ENCODE measurements at places on chromosomes 7 and 10. TPM values are rescaled to one million over a fixed set of nuclear protein-coding genes. Genes with fewer than 3 reads are reported as not detected.

Gene NEUROG3
- total RNA-seq = not detected

Gene SLC29A4
- total RNA-seq = 14.7 TPM

Gene POU6F2
- total RNA-seq = 3.3 TPM

Gene ANXA8
- total RNA-seq = not detected

Gene VPS37D
- total RNA-seq = 26.1 TPM

Gene ANKRD30A
- not detected for total RNA-seq

Gene PLCE1
- total RNA-seq = 4.9 TPM

Gene SLC13A4
- 12.6 TPM for total RNA-seq

Gene CCM2
- total RNA-seq = 22.4 TPM

Gene ACSL5
- total RNA-seq = 2.4 TPM

Gene RTKN2
- 4.5 TPM for total RNA-seq

Gene PIK3AP1
- total RNA-seq = 4.5 TPM

Gene CYP3A5
- 1.6 TPM for total RNA-seq

Gene RSPH10B
- 1.2 TPM for total RNA-seq

- no peak for DNase-seq
These were observed 265.4 kb downstream of the INHBA start for GRCh38 chr7:41437257-41438196.

DNA sequence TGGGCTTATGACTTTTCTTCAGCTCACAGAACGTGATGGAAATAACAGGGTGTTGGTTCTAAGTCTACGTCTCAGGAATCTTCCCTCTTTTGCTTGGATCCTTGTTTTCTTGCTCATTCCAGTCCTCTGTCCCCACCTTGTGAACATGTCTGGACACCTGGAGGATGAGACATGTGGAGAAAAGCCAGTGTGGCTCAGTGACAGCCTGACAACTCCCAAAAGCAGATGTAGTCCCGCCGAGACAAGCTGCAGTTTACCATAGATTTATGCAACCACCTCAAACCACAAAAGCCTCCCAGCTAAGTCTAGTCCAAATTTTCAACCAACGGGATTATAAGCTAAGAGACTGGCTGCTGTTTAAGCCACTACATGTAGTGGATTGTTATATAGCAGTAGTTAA is 476.1 kb downstream of the SH2D4B start:
- no peak for DNase-seq

GRCh38 chr7:97001221-97001620 is 4.1 kb upstream of the DLX6 start:
- DNase-seq = no peak

DNA sequence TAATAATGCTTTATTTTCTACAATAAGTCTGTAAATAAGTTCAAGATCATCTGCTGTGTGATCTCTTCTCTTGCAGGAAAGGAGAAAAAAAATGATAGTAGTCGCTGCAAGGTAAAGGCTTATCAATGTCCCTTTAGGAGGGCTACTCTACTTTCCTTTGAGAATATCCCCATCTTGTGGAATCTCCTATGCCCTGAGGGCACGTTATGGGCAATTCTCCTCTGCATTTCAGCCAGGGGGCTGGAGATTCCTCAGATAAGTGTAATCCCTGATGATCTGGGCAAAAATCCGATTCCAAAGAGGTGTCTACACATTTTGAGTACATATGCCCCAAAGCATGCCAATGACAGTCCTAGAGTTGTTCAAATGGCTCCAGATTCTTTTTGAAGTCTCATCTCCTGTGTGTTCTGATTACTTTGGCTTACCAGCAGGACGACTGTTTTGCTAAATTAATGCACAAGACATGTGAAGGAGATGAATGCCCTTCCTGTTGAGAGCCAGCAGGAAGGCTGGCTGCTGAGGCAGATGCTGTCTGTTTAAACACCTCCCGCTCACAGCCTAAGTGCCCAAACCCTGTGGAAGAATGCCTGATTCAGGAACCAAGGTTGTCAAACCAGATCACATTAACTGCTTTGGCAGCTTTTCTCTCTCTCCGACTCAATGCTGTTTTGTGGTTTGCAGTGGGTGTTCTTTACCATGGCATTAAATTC is 171.2 kb upstream of the COL1A2 start:
- DNase-seq = no peak

DNA sequence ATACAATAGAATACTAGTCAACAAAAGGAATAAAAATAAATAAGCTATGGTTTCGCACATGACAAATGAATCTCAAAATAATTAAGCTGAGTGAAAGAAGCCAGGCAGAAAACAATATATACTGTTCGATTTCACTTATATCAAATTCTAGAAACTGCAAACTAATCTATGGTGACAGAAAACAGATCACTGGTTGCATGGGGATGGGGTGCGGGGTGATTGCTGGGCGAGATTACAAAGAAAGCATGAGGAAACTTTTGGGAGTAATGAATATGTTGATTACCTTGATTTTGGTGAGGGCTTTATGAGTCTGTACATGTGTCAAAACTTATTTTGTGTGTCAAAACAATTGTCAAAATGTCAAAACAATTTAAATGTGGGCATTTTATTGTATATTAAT is 135.6 kb downstream of the GPR85 start:
- DNase-seq = no peak

- DNase-seq = no peak
These were observed 18.8 kb upstream of the CHST12 start for GRCh38 chr7:2384354-2385243.

GRCh38 chr7:95931460-95932232 is 159.3 kb downstream of the DYNC1I1 start:
- DNase-seq = no peak

DNA sequence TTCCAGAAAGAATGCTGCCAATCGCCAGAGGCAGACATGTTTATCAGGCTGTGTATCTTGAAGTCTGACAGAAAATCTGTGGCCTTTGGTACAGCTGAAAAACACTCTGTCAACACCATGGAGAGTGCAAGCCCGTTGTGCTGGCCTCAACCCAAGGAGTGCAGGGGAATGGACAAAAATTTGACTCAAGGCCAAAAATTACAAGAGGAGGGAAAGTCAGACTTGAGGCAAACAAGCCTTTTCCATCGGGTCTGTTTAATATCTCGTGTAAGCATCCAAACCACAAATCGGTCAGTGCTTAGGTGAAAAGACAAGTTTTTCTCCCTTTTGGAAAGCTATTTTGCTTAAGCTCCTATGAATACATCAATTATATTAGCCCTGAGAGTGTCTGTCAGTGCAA is 305.3 kb upstream of the NFE2L3 start:
- DNase-seq = no peak

DNA sequence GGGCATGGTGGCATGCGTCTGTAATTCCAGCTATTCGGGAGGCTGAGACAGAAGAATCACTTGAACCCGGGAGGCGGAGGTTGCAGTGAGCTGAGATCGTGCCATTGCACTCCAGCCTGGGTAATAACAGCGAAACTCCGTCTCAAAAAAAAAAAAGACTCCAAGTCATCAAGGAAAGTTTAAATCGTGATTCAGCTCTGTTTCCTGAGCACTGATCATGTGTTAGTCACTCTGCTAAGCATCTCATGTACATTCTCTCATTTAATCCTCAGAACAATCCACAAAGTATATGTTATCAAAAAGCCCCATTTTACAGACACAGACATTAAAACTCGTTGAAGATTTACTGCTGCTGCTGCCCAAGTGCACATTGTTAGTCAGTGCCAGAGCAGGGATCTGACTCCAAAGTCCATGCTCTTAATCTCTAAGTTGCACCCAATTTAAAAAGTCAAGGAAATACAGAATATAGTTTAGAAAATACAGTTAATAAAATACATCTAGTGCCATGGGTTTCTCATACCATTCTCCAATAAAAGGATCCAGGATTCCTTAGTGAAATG is 6.2 kb downstream of the PIK3AP1 start:
- no peak for DNase-seq

- DNase-seq = peak; percentile 8
These were observed 40.9 kb downstream of the GPR37 start for GRCh38 chr7:124724507-124725192.

- no peak for DNase-seq
These were observed 39.7 kb upstream of the TEX47 start for GRCh38 chr7:88835147-88835728.

- no peak for DNase-seq
These were observed 26.6 kb downstream of the PLAU start for GRCh38 chr10:73937333-73938043.

GRCh38 chr10:11275651-11276050 is 258.0 kb downstream of the CELF2 start:
- no peak for DNase-seq

GRCh38 chr7:27141137-27141922 is 2.2 kb downstream of the HOXA5 start:
- DNase-seq = no peak

- no peak for DNase-seq
These were observed 456.8 kb upstream of the KLF6 start for GRCh38 chr10:4241724-4242345.

DNA sequence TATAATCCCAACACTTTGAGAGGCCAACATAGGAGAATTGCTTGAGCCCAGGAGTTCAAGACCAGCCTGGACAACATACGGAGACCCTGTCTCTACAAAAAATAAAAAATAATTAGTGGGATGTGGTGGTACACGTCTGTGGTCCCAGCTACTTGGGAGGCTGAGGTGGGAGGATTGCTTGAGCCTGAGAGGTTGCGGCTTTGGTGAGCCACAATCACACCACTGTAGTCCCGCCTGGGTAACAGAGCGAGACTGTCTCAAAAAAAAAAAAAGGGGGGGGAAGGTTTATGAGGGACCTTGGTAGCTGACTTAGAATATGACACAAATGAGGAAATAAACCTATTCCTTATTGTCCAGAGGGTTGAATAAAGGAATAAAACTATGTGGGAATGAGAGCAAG is 30.8 kb downstream of the SCD start:
- DNase-seq = no peak

GRCh38 chr7:31633894-31634494 is 53.0 kb upstream of the PPP1R17 start:
- peak; percentile 44 for DNase-seq

DNA sequence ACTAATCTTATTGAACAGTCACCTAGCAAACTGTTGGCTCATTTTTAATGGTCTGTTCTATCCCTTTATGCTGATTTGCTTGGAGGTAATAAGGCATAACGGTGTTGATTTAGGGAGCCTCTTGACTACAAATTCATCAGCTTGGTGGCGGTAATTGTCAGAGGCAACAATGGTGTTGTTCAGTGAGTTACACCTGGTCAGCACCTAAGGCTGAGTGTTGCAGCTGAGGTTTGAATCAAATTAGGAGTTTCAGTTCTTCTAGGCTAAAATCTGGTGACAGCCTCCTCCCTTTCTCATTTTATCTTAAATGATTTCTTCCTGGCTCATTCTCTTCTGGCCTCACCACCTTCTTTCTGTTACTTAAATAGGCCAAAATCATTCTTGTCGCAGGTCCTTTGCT is 42.3 kb upstream of the SP8 start:
- DNase-seq = no peak

All from frontal cortex (tissue), 4 donors.